PC-9 (cell line): ENCODE measurements at places on chromosomes 7 and 10. TPM values are rescaled to one million over a fixed set of nuclear protein-coding genes. Genes with fewer than 3 reads are reported as not detected.

GRCh38 chr7:78863281-78863680 is 590.2 kb downstream of the MAGI2 start:
- no peak for DNase-seq

- DNase-seq: no peak
These were observed 286.4 kb downstream of the BAMBI start for GRCh38 chr10:28963539-28964221.

GRCh38 chr7:150942591-150943452 is 35.3 kb downstream of the KCNH2 start:
- DNase-seq: no peak

DNA sequence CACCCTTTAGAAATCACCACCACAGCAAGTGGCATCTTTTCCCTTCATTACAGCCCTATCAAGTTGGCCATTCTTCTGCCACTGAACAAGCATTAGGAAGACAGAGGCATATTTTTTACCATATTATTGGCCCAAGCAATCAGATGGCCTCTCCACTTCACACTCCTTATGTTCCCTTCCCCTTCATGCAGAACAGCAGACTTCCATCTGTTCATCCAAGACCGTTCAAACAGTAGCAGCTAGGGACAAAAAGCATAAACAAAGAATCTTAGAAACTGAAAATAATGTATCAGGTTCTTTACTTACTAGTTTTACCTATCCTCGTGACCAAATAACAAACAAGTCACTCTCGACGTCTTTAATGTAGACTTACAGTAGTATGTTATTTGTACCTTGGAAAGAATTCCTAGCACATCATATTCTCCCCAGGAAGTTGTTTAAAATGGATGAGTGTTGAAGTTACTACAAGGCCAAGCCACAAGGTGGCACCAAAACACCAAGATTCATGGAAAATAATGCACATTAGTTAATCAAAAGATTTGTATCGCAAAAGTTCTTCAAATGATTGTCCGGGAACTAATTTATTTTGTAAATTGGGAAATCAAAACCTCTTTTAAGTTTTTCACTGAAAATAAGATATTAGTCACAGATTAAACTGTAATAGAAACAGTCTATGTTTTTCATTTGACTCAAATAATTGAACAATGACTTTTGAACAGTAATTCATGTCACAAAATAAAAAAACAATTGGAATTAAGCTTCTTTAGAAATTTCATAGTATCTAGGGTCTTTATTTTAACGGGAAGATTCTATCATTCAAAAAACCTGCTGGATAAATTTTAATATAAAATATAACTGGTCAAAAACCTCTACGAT is 112.1 kb downstream of the VPS41 start:
- DNase-seq: peak; percentile 46

SGCE gene
- total RNA-seq: 23.1 and 37.7 TPM in 2 replicates

PDE6C gene
- not detected in 2 replicates for total RNA-seq

COL26A1 gene
- total RNA-seq: 0.20 and 0.38 TPM in 2 replicates

RNF148 gene
- 0.70 and 0.72 TPM in 2 replicates for total RNA-seq
